ENCODE measurements at places on chromosomes 16 and 17.

DNA sequence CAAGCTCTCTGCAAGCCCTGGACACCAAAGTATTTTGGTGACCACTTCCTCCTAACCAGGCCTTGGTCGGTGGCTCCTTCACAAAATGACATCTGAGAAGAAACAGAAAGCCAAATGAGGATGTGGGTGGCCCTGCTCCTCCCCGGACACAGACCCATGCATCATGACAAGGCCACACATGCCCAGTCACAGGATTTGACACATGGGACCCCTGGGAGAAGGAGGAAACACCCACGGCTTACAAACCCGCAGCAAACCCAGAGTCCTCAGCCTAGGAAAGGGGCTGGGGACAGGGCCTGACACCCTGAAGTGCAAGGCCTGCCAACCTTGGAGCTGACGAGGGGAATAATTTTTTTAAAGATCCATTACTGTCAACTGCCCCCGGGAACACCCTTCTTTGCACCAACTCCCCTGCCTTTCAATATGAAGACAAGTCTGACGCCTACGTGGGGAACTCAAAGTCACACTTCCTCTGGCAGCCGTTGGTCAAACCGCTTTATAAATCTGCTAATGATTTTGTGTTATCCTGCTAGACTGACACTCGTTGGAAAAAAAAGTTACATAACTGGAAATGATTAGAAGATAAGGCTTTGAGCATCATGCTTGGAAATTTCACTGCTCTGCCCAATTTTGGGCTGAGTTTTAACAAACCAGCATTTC is 41.3 kb downstream of the GAS7 start:
- DNase-seq = no peak

DNA sequence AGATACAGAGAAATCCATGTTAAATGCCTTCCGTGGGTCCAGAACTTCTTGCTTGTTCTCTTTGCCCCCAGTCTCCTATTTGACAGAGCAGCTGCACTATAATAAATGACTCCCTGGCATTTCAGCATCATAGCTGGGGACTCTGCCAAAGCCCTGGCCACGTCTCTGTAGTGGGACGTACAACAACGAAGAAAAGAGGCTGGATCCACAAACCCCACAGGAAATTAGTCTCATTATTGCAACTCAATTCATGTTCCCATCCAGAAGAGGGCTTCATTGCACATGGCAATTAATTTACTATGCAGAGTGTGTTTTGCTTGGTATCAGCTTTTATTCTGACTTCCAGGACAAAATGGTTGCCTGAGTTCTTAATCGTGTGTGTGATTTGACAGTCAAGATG is 121.3 kb downstream of the CDH13 start:
- DNase-seq = peak; percentile 25

DNA sequence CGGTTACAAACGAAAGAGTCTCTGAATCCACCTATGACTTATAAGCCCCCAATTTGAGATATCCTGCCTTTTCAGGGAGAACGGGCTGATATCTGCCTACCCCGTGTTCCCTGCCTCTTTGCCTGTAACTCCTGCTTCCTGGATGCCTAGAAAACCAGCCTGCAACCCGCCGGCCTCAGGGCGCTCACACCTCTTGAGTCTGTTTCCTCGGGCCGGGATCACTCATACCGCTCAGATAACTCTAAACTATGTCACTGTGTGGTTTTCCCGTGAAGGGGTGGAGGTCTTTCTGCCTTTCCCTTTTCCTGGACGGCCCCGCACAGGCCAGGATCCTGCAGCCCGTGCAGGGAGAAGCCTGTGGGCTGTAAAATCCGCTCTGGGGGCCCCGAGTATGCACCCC is 10.4 kb downstream of the RPUSD1 start:
- no peak for DNase-seq

DNA sequence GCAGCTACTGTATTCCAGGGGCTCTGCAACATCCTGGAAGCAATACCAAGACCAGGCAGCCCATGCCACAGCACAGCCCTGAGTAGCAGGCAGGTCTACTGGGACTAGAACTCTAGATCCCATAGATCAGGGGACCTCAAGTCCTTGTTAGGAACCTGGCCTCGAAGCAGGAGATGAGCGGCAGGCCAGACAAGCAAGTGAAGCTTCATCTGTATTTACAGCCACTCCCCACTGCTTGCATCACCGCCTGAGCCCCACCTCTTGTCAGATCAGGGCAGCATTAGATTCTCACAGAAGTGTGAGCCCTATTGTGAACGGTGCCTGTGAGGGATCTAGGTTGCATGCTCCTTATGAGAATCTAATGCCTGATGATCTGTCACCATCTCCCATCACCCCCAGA is 295.7 kb upstream of the TNRC6C start:
- DNase-seq = no peak

DNA sequence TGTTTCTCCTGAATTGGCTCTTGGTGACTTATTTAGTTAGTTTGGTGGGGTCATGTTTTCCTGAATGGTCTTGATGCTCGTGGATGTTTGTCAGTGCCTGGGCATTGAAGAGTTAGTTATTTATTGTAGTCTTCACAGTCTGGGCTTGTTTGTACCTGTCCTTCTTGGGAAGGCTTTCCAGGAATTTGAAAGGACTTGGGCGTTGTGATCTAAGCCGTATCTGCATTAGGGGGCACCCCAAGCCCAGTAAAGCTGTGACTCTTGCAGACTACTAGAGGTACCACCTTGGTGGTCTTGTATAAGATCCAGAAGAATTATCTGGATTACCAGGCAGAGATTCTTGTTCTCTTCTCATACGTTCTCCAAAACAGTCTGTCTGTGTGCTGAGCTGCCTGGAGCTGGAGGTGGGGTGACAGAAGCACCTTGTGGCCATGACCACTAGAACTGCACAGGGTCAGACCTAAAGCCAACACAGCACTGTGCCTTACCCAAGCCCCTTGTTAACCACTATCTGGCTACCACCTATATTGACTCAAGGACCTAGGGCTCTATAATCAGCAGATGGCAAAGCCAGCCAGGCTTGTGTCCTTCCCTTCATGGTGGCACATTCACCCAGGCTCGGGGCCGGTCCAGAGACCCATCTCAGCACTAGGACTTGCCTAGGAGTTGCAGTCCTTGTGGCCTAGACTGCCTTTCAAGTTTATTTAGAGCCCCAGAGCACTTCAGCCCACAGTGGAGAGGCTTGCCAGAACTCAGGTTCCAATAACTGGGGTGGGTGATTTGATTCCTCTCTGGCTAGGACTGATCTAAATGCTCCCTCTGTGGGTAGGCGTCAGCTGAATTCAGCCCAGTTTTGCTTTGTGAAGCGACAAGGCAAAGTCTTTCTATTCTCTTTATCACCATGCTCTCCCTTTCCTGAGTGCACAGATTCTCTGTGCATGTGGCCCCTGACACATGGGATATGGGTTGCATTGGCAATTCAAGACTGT is 11.0 kb downstream of the RNF135 start:
- no peak for DNase-seq

- DNase-seq = no peak
These were observed 254.4 kb downstream of the HAPSTR1 start for GRCh38 chr16:9345880-9346279.

DNA sequence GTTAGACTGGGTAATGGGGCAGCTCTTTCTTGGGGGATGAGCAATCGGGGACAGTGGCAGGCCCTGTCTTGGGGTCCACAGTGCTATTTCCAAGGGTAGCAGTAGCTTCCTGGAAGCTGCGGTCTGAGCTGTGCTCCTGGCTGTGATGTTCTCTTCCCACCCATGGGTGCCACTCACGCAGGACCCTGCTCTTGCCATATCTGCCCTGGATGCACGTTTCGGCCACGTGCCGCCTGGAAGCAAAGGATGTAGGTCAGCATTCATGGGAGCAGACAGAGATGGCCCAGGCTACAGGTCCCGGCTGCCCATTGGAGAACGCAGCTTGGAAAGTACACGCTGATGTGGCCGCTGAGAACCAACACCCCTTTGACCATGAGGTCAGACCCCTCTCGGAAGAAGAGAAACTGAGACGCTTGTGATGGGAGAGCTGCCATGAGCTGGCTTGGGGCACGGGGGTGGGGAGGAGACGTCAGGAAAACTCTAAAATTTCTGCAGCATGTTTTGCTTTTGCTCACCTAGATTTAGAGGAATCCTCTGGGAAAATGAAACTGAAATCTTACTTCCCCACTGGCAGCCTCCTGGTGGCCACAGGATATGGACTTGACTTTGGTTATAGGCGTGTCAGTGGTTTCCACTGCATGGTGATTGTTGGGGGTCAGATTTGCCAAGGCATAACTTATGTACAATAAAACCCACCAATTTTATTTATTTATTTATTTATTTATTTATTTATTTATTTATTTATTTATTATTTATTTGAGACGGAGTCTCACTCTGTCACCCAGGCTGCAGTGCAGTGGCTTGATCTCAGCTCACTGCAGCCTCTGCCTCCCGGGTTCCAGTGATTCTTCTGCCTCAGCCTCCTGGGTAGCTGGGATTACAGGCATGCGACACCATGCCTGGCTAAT is 36.2 kb upstream of the IRF8 start:
- no peak for DNase-seq

DNA sequence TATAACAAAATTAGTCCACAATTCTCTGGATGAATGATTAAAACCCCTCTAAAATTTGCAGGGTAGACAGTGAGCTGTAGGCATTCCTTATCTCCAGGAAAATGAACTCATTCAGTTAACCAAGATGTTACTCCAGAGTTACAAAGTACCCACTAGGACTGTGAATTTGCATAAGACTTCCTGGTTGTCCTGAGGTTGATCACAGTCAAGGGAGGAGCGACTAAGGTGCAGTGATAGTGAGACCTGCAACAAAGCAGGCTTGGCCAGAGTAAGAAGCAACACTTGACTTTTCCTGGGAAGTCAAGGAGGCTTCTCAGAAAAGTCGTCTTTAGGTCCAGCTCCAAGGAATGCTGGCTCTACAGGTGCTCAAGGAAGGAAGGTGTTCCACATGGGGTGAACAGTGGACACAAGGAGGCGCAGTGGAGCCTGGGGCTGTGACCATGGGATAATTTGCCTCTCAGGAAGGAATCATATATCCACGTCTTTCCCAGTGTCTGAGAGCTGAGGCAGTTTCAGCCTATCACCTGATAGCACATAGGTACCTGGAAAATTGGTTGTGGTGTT is 821.1 kb upstream of the EEF2KMT start:
- no peak for DNase-seq

- no peak for DNase-seq
These were observed 29.0 kb downstream of the RMI2 start for GRCh38 chr16:11374255-11374654.

GRCh38 chr17:61073799-61074513 is 325.7 kb upstream of the TBX2 start:
- DNase-seq = no peak

DNA sequence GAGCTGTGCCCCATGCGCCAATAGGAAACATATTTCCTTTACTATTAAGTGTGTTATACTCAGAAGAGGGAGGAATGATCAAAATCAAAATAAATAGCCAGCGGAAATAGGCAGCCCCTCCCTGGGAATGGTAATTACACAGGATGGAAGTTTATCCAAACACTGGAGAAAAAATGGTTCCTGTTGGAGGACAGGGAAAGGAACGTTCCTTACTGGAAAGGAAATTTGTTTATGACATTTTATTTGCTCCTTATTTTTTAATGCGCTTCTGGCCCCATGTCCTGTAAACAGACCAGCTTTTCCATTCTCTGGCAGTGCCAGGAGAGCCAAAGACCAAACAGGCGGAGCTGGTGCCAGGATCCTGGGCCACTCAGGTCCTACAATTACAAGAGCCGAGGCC is 273.7 kb downstream of the SOX9 start:
- DNase-seq = no peak

- DNase-seq = no peak
These were observed 97.3 kb downstream of the NLK start for GRCh38 chr17:28139822-28140221.

DNA sequence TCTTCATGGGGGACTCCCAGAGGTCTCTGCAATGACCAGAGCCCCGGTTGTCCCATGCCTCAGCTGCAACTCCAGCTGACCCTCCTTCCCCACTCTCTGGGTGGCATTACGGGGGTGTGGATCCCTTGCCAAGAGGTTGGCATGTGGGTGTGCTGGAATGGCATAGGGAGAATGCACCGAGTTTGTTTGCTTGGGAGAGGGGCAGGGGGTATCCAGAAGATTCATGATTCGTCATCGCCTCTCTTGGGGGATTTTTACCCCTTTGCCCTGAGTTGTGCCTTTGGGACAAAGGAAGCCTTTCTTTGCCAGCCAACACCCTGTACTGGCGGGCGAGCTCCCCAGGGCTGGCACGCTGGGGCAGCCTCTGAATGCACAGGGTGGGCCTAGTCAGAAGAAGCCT is 6.5 kb downstream of the ERBB2 start:
- no peak for DNase-seq

GRCh38 chr16:57316390-57317017 is 32.0 kb upstream of the PLLP start:
- DNase-seq = peak; percentile 68

DNA sequence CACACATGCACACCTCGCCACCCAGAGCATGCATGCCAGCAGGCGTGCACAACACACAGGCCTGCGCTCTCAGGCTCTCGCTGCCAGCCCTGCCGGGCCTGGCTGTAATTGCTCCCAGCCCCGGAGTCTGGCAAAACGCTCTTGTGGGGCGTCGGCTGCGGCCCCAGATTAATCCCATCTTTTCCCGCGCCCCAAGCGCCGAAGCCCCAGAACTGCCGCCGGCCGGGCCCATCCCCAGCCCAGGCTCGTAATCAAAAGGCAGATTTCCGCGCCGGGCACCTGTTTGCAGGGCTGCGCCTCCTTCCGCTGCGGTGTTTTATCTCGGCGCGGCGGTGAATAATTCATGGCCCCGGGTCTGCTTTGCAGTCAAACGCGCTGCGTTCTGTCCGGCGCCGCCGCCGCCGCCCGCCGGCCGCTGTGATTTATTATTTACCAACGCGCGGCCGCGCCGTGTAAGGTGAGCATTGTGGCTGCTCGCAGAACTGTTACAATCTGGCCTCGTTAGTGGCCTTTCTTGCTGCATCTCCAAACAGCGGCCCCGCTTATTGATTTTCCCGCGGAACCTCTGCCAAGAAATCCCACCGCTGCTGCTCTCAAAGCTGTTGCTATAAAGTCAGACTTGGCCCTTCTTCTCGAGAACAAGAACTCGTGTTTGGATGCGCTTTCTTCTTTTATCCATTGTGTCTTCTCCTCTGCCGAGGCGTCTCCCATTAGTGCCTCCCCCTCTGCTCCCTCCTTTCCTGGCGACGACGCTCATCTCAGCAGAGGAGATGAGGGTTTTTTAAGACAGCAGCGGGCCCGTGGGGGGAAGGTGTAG is 126.1 kb downstream of the IRX5 start:
- DNase-seq = no peak

DNA sequence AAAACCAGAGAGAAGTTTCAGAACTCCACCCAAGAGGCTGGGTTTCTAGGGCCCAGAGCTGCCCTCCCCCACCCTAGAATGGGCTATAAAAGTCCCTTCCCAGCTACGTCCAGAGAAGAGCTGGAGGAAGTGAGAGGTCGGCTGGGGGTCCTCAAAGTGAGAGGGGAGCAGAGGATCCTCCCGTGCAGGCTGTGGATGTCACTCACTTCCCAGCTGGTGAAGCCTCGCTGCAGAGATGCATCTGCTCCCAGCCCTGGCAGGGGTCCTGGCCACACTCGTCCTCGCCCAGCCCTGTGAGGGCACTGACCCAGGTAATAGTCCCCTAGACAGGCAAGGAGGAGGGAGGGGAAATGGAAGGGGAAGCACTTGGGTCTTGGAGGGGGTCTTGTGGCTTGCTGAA is at the start of gene EPX:
Gene EPX (plus strand): TSS at position 115 of the 400 bp plus-strand sequence. CDS start 121 bp downstream, at position 236.
- no peak for DNase-seq

GRCh38 chr16:84341528-84342295 is 26.6 kb upstream of the ATP2C2 start:
- no peak for DNase-seq

- DNase-seq = no peak
These were observed 916 bp downstream of the PAGR1 start for GRCh38 chr16:29816694-29817441.

- DNase-seq = no peak
These were observed 35.1 kb upstream of the SBK1 start for GRCh38 chr16:28257256-28257655.

GRCh38 chr17:81552244-81553017 is at the start of gene FAAP100:
FAAP100 (minus strand) TSS chr17:81552353; CDS start chr17:81552330, 23 bp downstream.
- peak; percentile 89 for DNase-seq

All from muscle of back (tissue), 13 donors.